Neural crest cell (in vitro differentiated cells): ENCODE measurements at places on chromosomes 13 and 19.

- peak; percentile 43 for DNase-seq
These were observed 46.7 kb downstream of the NOTCH3 start for GRCh38 chr19:15154002-15154612.

- no peak for DNase-seq
These were observed 124.2 kb downstream of the LMO7 start for GRCh38 chr13:75760131-75761021.

DNA sequence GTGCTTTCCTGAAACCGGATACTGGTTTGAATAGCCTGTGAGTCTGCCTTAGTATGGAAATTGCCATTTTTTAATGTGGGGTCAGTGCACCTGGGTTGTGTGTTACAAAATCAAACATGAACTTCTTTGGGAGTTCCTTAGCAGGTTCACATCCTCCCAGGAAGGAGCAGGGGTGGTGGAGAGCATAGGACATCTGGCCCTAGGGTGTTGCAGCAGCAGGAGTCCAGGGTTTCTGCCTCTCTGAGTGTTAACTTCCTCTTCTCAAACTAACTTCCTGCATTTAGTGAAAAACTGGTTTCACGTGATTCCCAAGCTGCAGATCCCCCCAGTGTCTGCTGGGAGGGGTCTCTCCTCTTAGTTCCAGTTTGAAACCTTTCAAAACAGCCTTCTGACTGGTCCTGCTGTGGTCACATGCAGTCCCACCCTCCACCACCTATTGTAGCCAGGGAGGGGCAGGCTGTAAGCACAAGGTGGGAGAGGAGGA lies 7.2 kb downstream of the RNASEH2B start:
- DNase-seq, result no peak

GRCh38 chr19:5903056-5903623 lies 450 bp downstream of the NDUFA11 start:
- no peak for DNase-seq

- DNase-seq, result no peak
These were observed 947 bp downstream of the ATP4B start for GRCh38 chr13:113656831-113657671.
